GM23338 (cell line): ENCODE measurements at places on chromosomes 11 and 22.

DNA sequence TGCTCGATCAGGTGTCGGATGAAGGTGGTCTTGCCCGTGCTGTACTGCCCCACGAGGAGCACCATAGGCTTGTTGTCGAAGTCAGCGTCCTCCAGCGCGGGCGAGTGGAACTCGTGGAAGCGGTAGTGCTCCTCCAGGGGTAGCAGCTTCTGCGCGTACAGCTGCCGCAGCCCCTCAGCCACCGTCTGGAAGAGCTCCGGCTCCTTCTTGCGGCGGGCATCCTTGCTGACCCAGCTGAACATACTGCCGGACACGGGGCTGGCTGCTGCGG is 263 bp downstream of the EHD1 start:
- no peak for DNase-seq

DNA sequence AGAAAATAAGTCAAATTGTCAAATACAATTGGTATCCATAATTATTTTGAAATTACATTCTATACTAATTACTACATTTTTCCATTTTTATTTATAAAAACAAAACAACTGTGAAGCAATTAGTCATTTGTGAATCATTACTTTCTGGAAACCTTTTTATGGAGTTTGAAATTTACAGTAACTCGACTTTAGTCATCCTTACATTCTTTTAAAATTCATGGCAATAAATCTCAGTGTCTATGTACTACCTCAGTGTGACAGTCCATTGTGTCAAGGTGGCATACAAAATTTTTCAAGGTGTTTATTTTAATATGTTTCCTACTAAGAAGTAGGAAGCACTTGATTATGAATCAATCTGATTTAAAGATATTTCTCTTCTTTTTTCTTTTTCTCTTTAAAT is 1949.4 kb upstream of the RAG2 start:
- no peak for DNase-seq

- DNase-seq = no peak
These were observed 40.7 kb downstream of the MOB2 start for GRCh38 chr11:1445741-1446445.

DNA sequence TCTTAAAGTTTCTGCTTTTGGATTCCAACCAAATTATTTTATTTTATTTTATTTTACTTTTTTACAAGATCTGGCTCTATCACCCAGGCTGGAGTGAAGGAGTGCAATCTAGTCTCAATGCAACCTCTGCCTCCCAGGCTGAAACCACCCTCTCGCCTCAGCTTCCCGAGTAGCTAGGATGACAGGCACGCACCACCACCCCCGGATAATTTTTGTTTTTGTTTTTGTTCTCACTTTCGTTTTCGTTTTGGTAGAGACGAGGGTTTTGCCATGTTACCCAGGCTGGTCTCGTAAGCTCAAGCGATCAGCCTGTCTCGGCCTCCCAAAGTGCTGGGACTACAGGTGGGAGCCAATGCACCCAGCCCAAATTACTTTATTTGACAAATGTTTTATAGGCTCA is 219.8 kb downstream of the ETS1 start:
- no peak for DNase-seq

GRCh38 chr11:44509296-44509695 is 56.2 kb upstream of the CD82 start:
- DNase-seq = no peak

DNA sequence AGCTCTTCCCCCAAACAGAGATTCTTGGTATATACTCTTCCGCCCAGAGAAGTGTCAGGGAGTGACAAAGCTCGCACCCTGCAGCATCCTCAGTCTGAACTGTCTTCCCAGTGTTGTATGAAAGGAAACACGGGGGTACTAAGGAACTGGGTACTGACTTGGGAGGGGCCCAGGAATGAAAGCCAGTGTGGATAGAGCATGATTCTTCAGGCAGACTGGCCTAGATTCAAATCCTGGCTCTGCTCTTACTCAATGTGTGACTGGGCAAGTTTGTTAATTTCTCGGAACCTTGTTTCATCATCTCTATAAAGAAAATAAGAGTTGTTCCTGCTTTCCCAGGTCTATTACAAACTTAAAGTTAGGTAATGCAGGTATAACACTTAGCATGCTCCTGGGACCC is 266.0 kb upstream of the NARS2 start:
- DNase-seq = no peak

- DNase-seq = no peak
These were observed 10.7 kb downstream of the DAGLA start for GRCh38 chr11:61690706-61691379.

DNA sequence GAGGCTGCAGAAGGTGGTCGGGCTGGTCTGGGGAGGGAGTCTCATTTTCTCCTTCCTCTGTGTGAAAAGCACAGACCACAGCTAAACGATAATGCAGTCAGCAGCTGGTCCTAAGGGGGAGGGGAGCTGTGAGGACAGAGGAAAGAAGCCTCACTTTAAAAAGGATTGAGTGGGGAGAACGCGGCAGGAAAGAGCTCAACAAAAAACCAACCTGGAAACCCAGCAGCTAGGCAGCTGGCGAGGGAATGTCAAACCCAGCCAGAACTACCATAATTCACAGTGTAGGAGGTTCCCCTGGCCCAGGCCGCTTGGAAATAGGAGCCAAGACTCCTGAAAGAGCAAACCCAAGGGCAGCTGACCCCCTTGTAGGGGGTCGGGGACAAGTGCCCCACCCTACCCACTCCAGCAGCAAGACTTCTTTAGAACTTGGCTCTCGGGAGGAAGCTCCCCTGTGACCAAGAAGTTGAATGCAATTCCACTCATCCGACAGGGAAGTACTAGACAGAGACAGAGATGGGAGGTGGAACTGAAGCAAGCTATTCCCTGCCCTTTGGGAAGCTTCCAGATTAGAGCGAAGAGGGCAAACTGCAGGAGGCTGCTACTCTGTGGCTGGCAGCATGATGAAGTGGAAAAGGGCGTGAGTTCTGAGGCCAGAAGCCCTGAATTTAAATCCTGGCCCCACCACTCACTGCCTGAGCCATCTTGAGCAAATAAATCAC is 16.5 kb upstream of the DGKZ start:
- DNase-seq = no peak

DNA sequence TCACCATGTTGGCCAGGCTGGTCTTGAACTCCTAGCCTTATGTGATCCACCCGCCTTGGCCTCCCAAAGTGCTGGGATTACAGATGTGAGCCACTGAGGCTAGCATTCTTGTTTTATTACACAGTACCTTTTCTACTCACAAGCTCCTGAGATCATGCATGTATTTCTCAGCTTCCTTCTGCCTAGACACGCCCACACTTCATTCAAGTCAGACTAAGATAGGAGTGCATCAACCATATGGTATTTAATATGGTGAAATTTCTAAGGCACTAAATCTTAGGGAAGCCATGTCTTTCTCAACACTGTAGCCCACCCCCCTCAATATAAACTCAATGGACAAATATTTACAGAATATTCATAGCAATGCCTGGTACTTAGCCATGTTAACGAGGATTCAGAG is 62.1 kb downstream of the SLC25A17 start:
- no peak for DNase-seq

GRCh38 chr22:25420471-25420924 is 144.0 kb upstream of the GRK3 start:
- DNase-seq = no peak

DNA sequence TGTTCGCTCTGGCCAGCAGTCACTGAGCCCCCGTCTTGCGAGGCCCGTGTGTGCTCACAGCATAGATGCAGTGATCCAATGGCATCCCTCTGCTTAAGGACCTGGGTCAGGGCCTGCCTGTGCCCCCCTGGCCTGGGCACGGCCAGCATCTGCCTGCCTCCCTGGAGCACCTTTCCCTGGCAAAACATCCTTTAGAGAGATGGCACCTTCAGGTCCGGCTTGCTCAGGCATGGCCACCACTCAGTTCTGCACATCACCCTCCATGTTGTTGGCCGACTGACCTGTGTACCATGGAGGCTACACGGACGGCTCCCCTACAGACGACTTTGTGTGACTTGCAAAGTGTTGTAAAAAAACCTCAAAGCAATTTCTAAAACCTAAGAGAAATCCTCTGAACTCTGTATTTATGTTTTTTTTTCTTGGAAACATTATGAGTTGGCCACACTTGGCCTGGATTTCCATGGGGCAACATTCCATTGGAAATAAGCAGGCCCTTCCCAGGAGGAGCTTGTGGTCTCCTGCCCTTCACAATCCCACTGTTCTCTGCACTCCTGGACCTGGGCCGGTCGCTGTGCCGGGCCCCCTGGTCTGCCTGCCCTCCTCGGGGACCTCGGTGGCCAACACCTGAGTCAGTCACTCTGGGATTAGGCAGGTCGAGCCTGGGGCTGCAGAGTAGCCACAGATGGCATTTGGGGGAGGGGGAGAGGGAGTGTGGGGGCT is 592.4 kb downstream of the TBC1D22A start:
- DNase-seq = no peak

GRCh38 chr11:17591293-17591692 is 44.2 kb downstream of the OTOG start:
- no peak for DNase-seq

DNA sequence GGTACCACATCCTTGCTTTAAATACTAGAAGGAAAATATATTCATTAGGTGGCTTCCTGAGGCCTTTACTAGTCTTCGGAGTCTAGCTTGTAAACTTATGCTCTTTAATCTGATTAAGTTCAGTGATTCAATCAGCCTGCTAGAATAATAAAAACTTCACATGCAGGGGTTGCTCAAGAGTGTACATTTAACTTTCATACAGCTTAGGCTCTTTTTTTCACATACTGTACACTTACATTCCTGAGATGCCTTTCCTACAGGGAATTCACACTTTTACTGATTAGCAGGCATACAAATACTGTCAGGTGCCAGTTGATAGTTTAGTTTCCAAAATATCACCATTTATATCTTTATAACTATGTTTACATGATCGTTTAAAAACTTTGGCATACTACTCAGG is 3.2 kb upstream of the ANO5 start:
- no peak for DNase-seq

DNA sequence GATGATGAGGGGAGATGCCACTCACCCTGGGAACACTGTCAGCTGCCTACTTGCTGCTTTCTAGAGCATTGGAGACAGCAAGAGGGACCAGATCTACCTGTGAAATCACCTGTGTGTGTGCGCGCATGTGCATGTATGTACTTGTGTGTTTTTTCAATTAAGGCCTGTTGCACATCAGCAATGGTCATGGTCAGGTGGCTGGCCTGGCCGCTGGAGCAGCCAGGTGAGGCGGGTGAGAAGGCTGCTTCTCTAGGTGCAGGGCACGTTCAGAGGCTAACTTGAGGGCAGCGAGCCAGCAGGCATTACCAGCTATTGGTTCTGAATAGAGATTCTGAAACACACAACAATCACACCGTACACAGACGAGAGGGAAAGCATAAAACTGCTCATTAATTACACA is 65.1 kb downstream of the PARVG start:
- DNase-seq = no peak
